ENCODE measurements at places on chromosomes 11 and 22. TPM values are rescaled to one million over a fixed set of nuclear protein-coding genes. Genes with fewer than 3 reads are reported as not detected.

DNA sequence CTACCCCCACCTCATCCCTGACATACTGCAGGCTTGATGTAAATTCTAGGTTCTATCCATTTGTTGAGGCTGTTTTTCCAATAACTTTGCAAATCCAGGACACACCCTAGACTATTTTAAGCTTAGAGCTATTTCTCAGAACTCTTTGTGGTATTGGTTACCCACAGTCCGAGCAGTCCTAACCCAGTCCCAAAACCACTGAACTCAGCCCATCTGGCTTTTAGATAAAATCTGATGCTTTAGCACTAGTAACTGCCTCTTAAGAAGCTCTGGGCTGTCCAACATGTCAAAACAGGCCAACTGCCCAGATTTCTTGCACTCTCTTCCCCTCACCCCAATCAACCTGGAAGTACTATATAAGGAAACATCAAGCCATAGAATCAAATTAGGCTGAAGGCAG, 344.4 kb upstream of the CADM1 start:
- no peak for DNase-seq

Gene SOX10
- not detected for total RNA-seq

Gene BBOX1
- not detected for total RNA-seq

Gene OR4C15
- not detected for total RNA-seq

- no peak for DNase-seq
These were observed 35.3 kb downstream of the ARAP1 start for GRCh38 chr11:72716788-72717435.

Gene ART1
- total RNA-seq = not detected

DNA sequence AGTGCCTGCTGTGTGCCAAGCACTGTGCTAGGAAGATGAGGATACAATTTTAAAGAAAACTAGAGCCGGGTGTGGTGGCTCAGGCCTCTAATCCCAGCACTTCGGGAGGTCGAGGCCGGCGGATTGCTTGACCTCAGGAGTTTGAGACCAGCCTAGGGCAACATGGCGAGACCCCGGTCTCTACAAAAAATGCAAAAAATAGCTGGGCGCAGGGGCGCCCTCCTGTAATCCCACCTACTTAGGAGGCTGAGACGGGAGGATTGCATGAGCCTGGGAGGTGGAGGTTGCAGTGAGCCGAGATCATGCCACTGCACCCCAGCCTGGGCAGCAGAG, 8.3 kb downstream of the TPBGL start:
- DNase-seq = no peak

DNA sequence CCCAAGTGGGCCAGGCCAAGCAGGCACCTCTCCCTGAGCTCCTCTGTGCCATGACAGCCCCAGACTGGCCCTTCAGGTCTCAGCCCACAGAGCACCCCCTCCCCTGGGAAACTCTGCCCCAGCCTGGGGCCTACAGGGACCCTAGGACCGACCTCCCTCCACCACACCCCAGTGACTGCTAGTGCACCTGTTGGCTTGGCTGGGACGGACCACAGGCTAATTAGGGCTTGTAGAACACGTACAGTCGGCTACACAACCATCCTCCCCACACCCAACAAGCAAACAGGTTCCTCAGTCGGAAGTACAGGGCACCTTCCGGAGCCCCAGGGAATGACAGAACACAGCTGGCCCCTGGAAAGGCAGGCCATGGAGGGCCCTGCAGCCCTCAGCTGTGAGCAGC, 4.3 kb downstream of the SBF1 start:
- DNase-seq = no peak

Gene OR52I1
- total RNA-seq = not detected

- no peak for DNase-seq
These were observed 84.8 kb downstream of the RTL6 start for GRCh38 chr22:44413211-44413610.

Gene GDPD4
- not detected for total RNA-seq

GRCh38 chr11:31699066-31699465, 112.1 kb downstream of the PAX6 start:
- no peak for DNase-seq

Gene WT1
- total RNA-seq = not detected

Gene ALKBH3
- 27.4 TPM for total RNA-seq

Gene SLC5A1
- total RNA-seq = not detected

GRCh38 chr22:27879923-27880322, 39.1 kb downstream of the PITPNB start:
- DNase-seq = peak; percentile 71

Gene SLC35E4
- 40.7 TPM for total RNA-seq

GRCh38 chr11:127506647-127507046, 506.1 kb upstream of the KIRREL3 start:
- DNase-seq = no peak

Gene ISX
- not detected for total RNA-seq

Gene SUSD2
- total RNA-seq = 0.34 TPM

Gene OR51E2
- total RNA-seq = not detected

Gene YPEL4
- 0.05 TPM for total RNA-seq

GRCh38 chr11:2651826-2652271, 47.9 kb downstream of the KCNQ1OT1 start:
- DNase-seq = no peak

GRCh38 chr11:75203138-75203537, 37.4 kb upstream of the TPBGL start:
- no peak for DNase-seq

Gene APOL3
- total RNA-seq = 214 TPM

Gene EHBP1L1
- 15.9 TPM for total RNA-seq

DNA sequence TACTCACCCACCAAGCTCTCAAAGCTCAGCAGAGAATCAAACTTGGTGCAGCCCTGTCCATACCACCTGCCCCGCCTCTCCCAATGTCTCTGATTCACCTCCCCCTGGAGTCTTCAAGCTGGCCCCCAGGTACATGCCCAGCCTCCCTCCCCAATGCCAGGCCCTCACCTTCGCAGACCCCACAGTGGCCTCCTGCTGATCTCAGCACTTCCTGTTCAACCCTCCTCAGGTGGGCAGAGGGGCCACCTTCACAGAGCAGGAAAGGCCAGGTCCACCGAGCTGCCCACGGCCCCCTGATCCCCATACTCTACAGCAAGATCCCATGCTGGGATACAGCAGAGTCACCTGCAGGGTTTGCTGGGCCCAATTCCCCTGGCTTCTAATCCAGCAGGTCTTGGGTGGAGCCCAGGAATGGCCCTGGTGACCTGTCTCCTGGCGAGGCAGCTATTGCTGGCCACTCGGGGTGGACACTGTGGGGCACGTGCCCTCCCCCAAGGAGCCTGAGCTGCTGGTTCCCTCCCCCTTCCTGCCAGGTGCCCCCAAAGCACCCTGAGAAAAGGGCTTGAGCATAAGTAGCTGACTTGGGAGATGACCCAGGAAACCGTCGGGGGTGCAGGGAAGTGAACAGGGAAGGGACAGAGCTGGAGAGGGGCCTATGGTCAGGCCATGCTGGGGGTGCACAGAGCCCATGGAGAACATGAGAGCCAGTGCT, 150.7 kb downstream of the BRD1 start:
- DNase-seq = no peak

Gene PDGFB
- total RNA-seq = 75.7 TPM

GRCh38 chr11:122720107-122720881, 64.8 kb downstream of the UBASH3B start:
- no peak for DNase-seq

Gene MYOD1
- not detected for total RNA-seq

- no peak for DNase-seq
These were observed 702.8 kb downstream of the TBC1D22A start for GRCh38 chr22:47465222-47465621.

Gene OR5B21
- not detected for total RNA-seq

Gene TIMP3
- 197 TPM for total RNA-seq

DNA sequence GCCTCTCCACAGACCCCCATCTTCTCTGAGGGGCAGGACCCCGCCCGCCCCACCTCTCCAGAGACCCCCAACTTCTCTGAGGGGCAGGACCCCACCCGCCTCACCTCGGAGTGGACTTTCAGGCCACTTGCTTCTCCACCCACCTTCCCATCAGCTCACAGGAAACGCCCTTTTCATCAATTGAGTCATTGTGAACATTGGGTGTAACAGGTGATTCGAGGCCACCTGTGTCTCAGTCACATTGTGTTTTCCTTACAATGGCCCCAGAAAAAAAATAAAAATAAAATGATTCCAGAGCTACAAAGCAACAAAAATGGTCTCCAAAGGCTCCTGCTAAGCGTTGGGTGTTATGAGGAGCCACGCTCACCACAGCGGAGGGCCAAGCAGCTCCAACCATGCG, 36.0 kb downstream of the BRD1 start:
- no peak for DNase-seq

Gene STX5
- total RNA-seq = 34.4 TPM

GRCh38 chr11:70547386-70547785, 149.1 kb downstream of the CTTN start:
- no peak for DNase-seq

DNA sequence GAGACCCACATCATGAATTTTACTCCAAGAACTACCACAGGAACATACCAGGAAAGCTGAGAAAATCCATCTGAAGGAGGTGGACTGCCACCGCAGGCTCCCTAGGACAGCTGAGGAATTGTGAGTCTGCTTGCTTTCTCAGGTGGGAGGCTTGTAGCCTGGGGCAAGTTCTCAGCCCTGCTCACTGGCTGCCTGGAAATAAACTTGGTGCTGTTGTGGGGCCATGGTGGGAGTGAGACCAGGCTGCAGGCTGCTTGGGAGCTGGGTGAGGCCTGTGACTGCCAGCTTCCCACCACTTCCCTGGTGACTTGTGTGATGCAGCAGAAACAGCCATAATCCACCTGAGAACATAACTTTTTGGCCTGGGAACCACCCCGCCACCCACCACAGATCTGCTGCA, 132.7 kb upstream of the RAG2 start:
- DNase-seq = no peak

GRCh38 chr11:115119146-115119545, 385.1 kb downstream of the CADM1 start:
- no peak for DNase-seq

GRCh38 chr11:30991802-30992512, 377.6 kb downstream of the DCDC1 start:
- DNase-seq = no peak

- DNase-seq = no peak
These were observed 48.8 kb upstream of the FIBIN start for GRCh38 chr11:26944866-26945664.

GRCh38 chr11:44112091-44112821, 16.8 kb downstream of the EXT2 start:
- peak; percentile 48 for DNase-seq

Gene SLC25A18
- total RNA-seq = not detected

DNA sequence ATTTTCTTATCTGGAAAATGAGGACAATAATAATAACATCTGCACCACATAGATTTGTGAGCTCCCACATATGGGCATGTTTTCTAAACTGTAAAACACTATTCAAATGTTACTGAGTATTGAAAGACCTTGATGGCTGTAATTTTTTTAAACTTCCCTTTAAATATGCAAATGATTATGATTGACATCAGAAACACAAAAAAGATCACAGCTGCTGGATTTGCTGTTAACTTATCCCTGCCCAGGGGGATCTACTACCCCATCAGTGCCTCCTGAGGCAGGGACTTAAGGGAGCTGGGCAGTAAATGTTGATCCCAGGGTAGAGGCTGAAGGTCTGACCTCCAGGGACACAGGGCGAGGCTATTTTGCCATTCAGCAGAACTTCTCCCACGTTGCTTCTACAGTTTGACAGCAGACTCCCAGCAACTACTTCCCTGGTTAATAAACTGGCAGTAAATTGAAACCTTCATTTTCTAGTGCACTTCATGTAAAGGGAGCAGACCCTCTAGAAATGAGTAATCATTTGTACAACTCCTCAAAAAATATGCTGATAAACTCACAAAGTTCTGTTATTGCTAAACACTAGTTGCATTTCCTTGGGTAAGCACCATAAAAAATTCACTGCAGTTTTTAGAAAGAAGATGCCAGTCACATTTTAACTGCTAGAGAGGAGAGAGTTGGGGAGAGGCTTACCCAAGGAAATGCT, 20.3 kb downstream of the TMPRSS5 start:
- no peak for DNase-seq

- DNase-seq = no peak
These were observed 121.2 kb downstream of the PDE3B start for GRCh38 chr11:14764579-14765527.

DNA sequence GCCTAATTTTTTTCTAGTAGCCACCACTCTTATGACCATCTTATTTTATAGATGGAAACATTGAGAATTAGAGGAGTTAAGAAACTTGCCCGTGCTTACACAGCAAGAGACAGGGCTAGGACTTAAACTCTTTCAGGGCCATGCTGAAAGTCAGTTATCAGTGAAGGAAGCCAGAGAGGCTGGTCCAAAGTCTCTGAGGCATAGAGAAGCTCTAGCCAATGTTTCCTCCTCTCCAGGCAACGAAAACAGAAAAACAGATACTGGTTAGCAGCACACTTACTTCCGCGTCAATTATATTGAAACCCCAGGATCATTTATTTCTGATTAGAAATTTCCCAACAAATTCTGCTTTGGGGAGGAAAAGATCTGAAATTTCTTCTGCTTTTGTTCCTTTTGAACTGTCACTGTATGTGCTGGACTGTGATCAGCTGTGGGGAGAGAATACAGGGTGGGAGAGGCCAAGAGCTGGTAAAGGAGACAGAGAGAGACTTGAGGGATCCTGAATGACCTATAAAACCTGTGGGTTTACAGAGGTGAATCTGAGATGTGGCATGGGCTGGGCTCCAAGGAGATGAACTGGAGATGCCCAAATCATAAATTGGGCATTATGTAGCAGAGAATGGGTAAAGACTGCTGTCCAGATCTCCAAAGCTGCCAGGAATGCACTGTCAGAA, 37.5 kb upstream of the CAPRIN1 start:
- no peak for DNase-seq

- DNase-seq = no peak
These were observed at the start of gene MB for GRCh38 chr22:35617137-35617755. MB (minus strand) TSS chr22:35617329; CDS start chr22:35617257, 72 bp downstream.

GRCh38 chr11:10405865-10406592, 49.0 kb upstream of the AMPD3 start:
- peak; percentile 94 for DNase-seq

Gene CFAP68
- 5.3 TPM for total RNA-seq
